ENCODE measurements at places on chromosomes 11 and 22.

DNA sequence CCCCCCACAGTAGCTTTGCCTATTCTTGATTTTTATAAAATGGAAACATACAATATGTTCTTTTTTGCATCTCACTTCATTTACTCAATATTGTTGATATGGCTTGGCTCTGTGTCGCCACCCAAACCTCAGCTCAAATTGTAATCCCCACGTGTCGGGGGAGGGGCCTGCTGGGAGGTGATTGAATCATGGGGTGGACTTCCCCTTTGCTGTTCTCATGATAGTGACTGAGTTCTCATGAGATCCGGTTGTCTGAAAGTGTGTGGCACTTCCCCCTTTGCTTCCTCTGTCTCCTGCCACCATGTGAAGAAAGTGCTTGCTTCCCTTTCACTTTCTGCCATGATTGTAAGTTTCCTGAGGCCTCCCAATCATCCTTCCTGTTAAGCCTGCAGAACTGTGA, 431.3 kb downstream of the MN1 start:
- DNase-seq = no peak

DNA sequence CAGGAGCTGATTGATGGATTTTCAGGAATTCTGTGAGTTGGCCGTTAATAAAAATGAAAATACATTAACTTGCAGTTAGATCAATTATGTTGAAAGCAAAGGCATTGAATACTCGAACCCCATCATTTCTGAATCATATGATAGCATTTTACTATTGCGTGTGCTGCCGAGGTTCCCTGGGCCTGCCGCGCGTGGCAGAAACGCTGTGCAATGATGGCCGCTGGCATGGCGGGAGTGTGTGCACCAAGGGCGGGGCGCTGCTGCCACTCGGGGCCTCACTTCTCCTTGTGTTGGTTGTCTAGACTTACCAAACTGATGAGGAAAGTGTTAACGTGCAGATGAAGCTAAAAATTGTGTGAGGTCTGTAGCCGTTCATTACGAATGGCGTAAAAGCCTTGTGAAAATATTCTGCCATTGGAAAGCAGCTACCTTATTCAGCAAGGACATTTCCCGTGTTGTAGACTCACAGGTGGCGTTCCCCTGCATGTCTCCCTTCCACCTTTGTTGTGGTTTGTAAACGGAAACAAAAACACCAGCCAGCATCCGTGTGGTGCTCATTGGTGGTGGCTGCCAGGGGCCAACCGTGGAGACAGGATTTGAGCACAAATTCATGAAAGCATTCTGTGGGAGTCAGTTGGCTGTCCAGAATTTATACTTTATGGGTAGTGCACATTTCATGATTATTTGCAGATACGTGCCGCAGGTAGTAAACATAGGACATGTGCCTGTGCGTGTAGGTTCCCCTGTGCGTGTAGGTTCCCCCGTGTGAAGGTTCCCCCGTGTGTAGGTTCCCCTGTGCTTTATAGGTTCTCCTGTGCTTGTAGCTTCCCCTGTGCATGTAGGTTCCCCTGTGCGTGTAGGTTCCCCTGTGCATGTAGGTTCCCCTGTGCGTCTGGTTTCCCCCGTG, 5.9 kb upstream of the GRAMD4 start:
- DNase-seq = no peak

GRCh38 chr11:117529816-117530215, 202.2 kb downstream of the CEP164 start:
- DNase-seq = no peak

- DNase-seq = no peak
Measured at GRCh38 chr11:114256967-114257286, 39.3 kb upstream of the NNMT start.

DNA sequence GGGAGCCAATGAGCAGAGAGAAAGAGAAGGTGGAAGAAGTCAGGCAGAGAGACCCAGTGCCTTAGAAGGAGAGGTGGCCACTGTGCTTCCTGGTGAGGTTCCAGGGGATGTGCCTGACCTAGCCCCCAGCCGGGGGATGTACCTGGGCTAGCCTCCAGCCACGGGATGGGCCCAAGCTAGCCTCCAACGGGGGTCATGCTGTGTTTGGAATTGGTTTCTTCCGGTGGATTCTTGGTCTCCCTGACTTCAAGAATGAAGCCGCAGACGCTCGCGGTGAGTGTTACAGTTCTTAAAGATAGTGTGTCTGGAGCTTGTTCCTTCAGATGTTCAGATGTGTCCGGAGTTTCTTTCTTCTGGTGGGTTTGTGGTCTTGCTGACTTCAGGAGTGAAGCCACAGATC, 6.9 kb upstream of the SMIM38 start:
- no peak for DNase-seq

GRCh38 chr11:110092515-110093406, at the start of gene ZC3H12C:
Gene ZC3H12C, plus strand, starts transcription at chr11:110093392. Its CDS starts 20 bp downstream, at chr11:110093412.
- peak; percentile 84 for DNase-seq

DNA sequence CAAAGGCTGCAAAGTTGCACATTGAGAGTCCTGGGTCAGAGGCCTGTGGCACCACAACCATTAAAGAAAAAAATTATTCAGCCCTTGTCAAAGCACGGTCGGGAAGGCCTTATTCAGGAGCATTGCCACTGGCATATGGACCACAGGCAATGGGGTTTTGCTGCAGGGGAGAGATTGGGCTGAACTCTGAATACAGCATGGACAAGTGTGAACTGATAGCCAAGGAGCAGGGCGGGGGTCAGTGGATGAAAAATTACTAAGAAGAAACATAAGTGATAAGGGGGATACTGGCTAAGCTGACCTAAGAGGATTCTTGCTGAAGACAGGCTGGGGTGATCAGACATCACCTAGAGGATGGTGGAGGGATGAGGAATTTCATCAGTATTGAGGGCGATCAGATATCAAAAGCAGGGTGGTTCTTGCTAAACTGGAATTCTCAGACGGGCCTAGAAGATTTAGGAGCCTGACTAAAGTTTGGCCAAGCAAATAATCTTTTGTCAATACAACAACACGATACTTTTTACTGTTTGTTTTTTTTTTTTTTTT, 3.3 kb upstream of the DGCR8 start:
- no peak for DNase-seq

DNA sequence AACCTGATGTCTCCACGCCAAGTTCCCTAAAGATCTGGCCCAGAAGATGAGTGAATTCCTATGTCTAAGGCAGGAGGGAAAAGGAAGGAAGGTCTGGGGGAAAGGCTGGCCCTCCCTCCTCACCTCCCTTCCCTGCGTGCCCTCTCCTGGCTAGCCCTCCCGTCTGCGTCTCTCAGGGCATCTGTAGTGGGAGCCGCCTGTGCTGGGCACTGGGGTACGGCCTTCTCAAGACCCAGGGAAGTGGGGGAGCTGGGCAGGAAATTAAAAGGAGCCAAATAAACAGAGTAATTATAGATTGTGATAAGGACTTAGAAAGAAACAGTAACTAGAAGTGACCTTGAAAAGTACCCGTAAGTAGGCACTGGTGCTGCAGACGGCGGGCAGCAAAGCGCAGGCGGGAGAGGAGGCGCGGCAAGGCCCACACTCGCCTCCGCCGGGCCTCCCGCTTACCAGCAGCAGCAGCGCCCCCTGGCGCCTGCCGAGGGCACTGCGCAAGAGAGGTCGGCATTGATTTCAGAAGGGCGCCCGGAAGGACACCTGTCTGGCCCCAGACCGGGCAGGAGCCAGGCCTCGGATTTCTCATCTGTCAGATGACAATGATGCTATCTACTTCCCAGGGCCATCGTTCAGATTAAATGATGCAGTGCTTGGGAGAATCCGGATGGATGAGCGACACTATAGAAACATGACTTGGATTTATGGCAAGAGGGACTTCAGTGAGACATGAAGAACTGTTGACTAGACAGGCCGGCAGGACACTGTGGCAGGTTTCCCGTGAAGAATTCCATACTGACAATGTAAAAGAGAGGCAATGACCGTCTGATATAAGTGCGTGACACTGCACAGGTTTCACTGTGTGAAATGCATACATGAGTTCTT, 7.3 kb downstream of the KCNJ1 start:
- peak; percentile 24 for DNase-seq

GRCh38 chr22:39718206-39718605, 147.7 kb downstream of the CACNA1I start:
- DNase-seq = no peak

DNA sequence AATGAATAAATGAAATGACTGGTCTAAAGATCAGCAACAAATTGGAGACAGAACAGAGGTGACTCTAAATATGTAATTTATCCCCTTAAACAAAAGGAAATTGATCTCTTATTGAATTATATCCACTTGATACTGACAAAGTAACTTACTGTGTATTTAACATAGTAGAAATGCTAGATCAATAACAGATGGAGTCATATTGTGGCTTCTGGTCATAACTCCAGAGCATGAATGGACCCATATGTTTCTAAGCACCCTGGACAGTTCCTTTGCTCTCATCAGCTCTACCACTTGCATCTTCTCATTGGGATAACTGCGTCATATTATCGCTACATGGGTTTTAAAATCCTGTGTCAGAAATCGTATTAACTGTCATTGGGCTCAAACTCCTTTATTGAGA, 222.3 kb downstream of the ETS1 start:
- peak; percentile 71 for DNase-seq

DNA sequence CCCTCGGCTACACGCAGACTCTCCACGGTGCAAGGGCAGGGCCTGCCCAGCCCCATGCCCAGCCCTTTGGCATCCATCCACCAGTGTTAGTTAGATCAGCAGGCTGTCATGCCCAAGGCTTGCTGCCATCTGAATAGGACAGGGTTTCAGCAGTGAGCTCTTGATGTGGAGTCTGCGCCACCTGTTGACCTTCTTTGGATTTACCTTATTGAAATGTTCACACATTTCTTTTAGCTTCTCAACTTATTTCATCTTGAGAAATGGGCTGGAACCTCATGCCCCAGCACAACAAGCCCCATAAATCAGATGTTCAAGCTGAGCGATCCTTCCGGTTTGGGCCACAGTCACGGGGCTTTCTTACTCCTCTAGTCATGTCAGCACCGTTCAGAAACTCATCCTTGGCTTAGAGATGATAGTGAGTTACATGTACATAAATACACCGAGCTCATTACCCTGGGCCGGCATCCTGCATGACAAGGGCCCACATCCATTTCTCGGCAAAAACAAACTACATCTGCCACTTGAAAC, 61.7 kb downstream of the PARVB start:
- DNase-seq = no peak

DNA sequence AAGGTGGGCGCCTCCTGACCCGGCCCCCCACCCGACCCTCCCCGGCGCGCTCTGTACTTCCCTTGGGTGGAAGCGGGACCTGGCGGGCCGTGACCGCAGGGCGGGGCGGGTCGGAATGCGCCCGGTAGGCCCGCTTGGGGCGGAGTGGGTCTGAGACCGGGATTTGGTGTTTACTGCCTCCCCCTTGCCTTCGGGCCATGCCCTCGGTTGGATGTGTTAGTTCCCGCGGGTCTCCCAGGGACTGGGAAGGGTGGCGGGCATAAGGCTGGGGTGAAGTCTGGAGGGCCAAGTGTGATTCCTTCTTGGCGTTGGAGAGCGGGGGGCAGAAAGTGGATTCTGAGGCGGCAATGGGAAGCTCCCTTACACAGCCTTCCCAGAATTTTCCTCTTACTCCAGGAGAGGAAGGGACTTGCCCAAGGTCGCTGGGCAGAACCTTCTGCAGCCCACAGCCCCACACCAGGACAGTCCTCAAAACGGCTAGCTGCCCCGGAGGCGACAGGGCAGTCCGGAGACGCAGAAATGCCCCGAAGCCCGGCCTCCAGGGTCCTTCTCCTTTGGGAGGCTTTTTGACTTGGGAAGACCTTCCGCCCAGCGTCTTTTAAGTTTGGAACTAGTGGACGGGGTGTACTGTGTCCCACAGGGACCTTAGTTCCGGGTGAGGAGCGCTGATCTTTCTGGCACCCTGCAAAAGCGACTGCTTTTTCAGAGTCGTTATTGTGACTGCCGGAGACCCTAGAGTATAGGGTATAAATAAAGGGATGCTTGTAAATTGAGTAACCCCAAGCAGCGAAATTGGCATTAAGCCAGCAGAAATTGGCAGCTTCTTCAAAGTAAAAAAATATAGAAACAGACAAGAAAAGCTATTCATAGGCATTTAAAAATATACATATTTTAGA, 647 bp downstream of the SWAP70 start:
- DNase-seq = peak; percentile 47

GRCh38 chr22:49760630-49761571, 66.8 kb downstream of the BRD1 start:
- no peak for DNase-seq

DNA sequence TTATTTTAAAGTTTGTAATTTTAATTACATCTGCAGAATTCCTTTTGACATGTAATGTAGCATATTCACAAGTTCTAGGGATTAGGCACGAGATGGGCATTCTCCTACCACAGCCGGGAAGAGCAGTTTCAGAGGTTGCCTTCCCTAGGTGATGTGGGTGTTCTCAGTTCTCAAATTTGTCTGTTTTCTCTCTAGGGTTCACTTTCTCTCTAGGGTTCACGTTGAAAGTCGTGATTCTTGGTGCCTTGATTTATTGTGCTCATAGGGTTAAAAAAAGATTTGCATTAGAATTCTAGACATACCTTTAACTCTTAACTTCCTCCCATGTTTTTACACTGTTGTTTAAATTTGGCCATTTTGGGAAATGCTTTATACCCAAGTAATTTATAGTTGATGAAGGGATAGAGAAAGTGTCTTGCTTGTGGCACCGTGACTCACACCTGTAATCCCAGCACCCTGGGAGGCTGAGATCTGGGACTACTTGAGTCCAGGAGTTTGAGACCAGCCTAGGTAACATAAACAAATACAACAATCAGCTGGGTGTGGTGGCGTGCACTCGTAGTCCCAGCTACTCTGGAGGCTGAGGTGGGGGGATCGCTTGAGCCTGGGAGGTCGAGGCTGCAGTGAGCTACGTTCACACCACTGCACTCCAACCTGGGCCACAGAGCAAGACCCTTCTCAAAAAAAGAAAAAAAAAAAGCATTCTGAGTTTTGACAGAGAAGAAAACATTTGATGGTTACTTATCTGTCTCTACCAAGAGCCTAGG, 3.6 kb downstream of the MED15 start:
- DNase-seq = no peak

DNA sequence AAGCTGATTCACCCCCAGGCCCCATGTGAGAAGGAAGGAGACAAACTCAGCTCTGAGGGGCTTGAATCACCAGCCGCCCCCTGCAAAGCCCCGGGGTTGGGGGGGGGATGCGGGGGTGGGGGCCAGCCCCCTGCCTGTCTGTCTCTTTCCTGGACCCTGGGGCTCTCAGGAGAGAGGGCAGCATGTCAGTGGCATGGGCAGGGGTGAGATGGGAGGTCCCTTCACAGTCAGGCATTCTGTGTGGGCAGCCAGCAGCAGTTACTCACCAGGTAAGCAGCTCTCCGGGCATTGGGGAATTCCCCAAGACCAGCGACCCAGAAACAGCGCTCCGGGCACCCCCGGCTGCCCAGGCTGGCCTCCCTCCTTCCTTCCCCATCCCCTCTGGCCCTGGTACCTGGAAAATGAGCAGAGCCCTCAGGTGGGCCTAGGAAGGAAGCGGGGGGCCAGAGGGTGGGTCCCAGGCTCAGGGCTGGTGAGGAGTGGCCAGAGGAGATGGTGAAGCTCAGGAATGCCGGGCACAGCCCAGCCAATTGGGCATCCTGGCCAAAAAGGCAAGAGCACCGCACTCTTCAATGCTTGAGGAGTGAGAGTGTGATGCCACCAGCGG, 4.2 kb upstream of the LIF start:
- no peak for DNase-seq
